ENCODE measurements at places on chromosomes 1 and 21.

GRCh38 chr1:65949933-65950332, 157.2 kb downstream of the PDE4B start:
- DNase-seq, result no peak

DNA sequence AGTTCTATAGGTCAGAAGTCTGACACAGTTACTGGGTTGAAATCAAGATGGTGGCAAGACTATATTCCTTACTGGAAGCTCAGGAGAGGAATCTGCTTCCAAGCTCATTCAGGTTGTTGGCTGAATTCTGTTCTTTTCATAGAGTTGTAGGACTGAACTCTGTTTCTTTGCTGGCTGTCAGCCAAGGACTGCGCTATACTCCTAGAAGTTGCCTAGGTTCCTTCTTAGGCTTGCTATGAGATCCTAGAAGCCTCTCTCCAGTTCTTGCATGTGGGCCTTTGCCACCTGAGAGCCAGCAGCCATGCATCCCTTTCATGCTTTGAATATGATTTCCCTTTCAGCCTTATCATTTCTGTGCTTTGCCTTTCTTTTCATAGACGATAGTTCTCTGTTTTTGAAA, 176.4 kb downstream of the RPS6KC1 start:
- DNase-seq, result no peak

- DNase-seq, result no peak
Observed at GRCh38 chr1:37425221-37425620, 49.2 kb upstream of the ZC3H12A start.

DNA sequence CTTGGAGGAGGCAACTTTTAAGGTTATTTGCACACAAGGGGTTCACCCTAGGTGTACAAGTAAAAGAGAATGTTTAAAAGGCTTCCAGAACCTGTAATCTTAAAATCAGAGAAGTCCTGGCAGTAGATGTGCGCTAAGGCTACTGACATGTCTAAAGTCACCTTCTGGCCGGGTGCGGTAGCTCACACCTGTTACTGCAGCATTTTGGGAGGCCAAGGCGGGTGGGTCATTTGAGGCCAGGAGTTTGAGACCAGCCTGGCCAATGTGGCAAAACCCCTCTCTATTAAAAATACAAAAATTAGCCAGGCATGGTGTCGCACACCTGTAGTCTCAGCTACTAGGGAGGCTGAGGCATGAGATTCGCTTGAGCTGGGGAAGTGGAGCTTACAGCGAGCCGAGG, 20.3 kb upstream of the DEGS1 start:
- no peak for DNase-seq

DNA sequence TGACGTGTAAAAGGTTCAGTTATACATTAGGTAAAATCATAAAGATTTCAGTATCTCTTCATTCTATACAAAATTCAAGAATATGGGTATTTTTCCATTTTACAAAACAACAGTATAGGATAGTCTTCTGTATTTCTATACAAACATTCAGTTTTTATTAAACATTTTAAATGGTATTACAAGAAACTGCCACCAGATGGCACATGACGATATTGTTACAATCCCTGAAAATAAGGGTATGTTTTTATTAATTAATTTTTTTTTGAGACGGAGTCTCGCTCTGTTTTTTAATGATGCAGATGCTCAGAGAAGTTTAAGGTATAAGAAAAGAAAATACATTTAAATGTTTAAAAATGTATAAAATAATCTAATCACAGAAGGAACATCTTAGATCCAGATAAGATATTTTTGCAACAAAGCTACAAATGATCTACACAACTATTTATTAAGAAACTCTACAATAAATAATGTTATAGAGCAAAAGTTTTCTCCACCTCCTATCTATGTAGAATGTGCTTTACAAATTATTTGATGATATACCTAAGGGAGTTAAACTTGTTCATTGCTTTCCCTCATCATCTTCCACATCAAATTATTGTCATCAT, 23.5 kb upstream of the RSBN1 start:
- no peak for DNase-seq

DNA sequence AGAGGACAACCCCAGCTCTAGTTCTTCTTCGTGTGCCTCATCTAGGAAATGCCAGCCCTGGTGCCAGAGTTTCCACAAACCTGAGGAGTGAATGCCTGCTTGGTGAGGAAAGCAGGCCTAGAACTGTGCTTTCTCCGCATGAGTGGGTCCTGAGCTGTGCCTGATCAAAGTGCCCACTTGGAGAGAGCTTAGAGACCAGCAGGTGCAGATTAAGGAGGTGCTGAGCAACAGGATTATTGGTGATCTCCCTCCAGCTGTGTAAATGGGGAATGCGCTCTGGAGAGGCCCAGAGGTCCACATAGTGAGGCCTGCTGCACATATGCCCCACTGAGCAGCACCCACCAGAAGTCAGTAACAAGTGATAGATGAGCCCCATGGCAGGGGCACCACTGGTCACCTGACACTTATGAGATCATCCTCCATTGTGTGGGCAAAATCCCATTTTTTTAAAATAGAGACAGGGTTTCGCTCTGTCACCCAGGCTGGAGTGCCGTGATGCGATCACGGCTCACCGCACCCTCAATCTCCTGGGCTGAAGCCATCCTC, 127.2 kb upstream of the ZC3H12A start:
- DNase-seq, result no peak

- DNase-seq, result no peak
Observed at GRCh38 chr21:33265664-33266049, 510 bp upstream of the IL10RB start.

DNA sequence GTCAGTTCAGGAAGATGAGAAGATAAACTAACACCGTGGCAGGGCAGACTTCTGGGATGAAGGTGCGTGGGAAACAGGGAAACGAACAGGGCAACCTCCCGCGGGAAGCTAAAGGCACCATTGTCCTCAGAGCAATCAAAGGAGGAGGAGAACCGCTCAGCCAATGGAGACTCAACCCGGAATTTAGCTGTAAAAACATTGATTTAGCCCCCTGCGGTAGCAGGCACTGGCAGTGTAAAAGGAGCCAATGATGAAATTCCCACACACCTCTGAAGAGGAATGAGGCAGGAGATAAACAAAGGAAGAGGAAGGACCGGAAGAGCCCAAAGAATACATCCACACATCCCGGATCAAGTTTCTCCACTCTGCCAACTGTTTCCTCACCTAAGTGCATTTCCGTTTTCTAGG, 19.5 kb downstream of the HLCS start:
- DNase-seq, result no peak

GRCh38 chr1:109158433-109158832, 44.5 kb downstream of the ELAPOR1 start:
- no peak for DNase-seq

DNA sequence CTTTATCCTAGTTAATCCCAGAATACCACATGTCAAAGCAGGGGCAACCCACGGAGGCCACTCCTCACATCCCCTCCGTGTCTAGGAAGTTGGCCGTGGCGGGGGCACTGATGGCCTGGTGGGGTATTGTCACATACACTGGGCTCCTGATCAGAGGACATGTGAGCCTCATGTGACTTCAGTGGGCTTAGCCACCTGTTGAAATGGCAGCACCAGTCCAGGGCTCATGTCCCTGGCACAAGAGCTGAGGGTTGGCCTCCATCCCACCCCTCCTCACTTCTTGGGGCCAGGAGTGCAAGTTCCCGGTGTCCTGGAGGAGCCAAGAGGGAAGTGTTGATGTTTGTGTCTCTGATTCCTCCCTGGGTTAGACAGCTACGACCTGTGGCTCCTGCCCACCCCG, 313.4 kb downstream of the CAMTA1 start:
- DNase-seq, result no peak

- DNase-seq, result no peak
Observed at GRCh38 chr1:189929501-189930099, 548.1 kb downstream of the BRINP3 start.

GRCh38 chr1:169338617-169339016, 29.0 kb downstream of the NME7 start:
- DNase-seq, result no peak

DNA sequence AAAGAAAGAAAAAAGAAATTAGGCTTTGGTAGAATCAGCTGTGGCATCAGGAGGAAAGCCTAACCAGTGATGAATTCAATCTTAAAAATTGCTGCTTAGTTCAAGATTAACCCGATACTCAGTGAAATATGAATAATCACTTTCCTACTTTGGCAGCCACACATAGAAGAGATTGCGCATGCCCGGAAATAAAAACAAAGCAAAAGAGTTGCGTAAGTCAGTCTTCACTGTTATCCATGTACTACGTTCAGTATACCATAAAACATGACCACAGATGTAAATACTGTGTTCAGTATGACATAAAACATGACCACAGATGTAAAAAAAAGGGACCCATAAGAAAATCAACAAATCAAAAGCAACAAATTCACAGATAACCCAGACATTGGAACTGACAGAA, 19.2 kb downstream of the CD1D start:
- DNase-seq, result no peak

DNA sequence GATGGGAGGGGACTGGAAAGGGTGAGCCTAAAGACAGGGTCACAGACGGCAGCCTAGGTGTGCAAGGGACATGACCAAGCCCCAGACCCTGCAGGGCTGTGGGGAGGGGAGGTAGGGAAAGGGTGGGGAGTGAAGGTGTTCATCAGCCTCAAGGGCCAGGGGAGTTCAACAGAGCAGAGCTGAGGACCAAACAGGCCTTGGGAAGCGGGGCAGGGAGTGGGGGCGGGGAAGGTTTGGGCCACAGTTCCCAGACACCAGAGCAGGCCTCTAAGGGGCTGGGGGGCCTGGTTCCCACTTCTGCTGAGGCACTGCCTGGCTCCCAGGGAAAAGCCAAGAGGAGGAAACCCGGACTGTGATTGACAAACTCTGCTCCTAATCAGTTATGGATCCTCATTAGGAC, 456.3 kb downstream of the MATN1 start:
- no peak for DNase-seq

DNA sequence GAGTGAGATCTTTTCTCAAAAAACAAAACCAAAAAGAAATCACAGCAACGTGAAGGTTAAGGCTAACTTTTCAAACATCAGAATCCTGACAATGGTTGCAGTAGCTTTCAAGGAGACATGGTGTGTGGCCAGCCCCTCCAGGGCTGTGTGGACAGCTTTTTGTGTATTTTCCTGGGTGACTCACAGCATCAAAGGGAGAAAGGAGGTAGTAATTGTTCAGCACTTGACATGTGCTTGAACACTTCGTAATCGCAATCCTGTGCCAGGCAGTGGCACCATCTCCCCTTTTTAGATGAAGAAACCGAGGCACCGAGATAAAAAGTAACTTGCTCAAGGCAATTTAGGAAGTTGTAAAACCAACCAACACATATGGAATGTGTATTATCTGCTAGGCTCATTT, 10.3 kb downstream of the NBL1 start:
- DNase-seq, result no peak

DNA sequence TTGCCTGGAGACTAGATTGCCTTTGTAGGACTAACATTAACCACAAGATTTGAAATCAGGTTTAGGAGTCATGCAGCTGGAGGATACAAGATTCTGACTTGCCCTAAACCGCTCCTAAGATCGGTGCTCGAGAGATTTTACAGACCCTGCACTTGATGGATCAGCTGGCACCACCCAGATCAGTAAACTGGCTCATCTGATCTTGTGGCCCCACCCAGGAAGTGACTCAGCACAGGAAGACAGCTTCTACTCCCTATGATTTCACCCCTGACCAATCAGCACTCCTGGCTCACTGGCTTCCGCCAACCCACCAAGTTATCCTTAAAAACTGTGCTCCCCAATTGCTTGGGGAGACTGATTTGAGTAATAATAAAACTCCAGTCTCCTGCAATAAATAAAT, 876 bp upstream of the CATSPERE start:
- no peak for DNase-seq

DNA sequence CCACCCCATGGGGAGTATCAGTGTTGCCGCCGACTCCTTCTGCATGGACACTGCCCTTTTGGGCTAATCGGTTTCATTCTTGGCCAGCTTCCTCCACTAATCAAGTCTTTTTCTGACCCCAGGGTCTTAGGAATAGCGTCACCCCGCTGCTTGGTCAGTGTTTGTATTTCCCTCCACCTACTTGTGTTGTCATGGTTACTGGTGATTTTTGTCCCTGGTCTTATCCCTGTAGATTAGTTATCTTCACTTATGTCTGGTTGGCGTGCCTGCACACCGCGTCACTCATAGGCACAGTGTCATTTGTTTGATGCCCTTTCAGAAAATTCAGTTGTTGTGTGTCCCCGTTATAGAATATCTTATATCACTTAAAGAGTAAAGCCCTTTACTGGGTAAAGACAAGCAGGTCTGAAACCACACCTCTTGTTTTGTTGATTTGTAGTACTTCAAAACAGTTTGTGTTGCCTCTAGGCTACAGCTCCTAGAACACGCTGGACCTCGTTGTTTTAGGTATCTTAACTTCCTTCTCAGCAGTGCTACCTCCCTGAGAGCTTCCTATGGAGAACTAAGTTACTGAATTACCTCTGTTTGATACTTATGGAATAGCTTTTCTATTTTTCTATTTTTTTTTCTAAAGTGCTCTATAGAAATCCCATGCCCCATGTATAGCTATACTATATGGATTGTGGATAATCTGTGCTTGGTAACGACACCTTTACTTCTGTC, 868 bp downstream of the PPP1R12B start:
- DNase-seq, result no peak

GRCh38 chr21:26098772-26099397, 71.7 kb downstream of the APP start:
- no peak for DNase-seq

- DNase-seq, result peak; percentile 36
Observed at GRCh38 chr1:165827268-165828102, at the start of gene UCK2. Gene UCK2, plus strand, starts transcription at chr1:165827614. Its CDS starts 220 bp downstream, at chr1:165827834.

DNA sequence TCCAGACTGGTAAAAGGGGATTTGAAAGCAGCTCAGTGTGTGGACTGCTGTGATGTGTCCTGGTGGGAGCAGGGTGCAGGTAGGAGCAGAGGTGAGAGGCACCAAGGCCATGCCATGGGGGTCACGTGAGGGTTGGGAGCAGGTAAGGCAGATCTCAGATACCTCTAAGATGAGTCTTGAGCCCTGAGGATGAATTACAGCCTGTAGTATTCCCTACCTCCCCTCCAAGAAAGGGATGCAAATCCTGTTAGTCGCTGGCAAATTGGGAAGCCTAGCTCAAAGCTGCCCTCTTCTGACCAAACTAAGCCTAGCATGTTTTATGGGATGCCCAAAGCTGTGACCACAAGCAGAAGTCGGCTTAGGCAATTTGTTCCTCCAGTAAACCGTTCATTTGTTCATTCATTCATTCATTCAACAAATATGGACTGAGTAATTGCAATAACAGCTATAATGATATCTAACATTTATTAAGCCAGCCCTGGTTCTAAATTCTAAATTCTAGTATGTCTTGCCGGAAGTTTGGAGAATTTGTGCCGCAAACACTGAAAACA, 3.9 kb upstream of the NUAK2 start:
- no peak for DNase-seq

GRCh38 chr1:6447818-6448748, 17.9 kb downstream of the TNFRSF25 start:
- DNase-seq, result no peak

GRCh38 chr1:231923491-231924041, 297.0 kb downstream of the DISC1 start:
- DNase-seq, result no peak
